ENCODE measurements at places on chromosomes 1 and 21.

DNA sequence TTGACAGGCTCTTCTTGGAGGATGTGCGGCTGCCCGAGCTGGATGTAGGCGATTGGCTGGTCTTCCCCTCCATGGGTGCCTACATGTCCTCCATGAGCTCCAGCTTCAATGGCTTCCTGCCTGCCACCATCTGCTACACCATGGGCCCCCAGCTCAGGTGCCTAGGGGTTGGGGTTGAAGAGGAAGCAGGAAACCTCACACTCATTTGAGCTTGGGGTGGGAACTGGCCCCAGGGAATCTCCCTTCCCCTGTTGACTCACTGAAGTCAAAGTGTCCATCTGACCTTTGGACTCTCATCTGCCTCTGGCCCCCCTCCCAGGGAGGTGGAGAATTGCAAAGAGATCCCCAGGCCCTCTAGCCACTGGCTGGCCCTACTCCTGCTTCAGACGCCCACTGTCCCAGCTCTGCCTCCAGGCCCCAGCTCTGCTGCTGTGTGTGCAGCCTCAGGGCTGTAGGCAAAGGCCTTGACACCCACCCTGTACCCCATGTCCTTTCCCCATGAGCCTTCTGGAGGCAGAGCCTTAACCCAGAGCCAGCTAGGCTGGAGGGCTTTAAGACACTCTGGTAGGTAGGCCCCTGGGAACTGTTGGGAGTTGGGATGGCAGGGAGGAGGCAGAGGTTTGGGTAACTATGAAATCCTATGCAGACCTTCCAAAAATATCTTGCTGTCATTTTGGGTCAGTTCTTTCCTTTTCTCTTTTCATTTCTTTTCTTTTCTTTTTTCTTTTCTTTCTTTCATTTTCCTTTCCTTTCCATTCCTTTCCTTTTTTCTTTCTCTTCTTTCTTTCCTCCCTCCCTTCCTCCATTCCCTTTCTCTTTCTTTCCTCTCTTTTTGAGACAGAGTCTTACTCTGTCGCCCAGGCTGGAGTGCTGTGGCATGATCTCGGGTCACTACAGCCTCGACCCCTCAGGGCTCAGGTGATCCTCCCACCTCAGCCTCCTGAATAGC lies 66.9 kb upstream of the TINAGL1 start:
- no peak for DNase-seq

DNA sequence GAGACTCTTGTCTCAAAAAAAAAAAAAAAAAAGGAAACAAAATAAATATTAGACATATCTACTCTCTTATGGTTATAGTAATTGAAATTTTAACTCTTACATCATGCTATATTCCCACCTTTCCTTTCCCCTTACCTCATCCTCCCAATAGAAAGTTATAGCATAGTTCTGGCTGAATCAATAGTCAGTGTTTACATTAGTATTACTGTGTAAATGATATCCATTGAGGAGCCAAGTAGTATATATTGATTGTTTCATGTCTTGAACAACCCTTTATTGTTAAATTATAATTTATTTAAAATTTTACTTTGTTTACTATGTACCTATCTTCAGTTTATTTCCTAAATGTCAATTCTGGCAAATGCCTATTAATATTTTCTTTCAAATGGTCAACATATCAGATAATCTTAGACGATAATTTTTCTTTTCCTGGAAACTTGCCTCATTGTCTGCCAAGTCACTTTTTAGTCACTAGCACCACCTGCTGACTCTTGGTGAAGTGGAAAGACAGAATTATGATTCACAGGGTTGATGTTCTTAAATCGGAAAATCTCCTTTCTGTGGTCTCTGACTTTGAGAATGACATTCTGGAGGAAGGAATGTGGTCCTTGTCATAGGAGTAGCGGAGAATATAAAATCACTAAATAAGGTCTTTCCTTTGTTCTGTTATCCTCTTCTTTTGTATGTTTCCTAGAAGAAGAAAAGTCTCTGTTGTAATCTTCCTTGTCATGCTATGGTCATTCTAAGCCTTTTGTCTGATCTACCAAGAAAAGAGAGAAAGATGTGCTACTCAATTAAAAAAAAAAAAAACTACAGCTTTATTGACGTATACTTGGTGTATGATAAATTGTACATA lies 8.6 kb downstream of the HJV start:
- DNase-seq, result peak; percentile 81

DNA sequence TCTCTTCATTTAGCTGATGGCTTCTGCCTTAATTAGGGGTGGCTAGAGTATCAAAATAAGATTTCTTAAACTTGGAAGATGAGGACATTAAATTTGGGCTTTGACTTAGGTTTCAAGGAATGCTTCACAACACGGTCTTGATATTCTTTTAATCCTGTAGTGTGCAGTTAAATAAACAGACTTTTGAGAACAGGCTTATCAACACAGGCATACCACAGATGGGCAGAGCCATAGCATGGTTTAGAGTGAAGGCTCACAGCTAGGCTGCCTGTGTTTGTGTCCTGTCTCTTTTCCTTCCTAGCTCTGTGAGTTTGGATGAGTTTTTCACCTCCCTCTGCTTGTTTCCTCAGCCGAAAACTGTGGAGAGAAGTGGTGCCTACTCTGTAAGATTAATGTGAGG lies 102.3 kb upstream of the IPO9 start:
- no peak for DNase-seq

DNA sequence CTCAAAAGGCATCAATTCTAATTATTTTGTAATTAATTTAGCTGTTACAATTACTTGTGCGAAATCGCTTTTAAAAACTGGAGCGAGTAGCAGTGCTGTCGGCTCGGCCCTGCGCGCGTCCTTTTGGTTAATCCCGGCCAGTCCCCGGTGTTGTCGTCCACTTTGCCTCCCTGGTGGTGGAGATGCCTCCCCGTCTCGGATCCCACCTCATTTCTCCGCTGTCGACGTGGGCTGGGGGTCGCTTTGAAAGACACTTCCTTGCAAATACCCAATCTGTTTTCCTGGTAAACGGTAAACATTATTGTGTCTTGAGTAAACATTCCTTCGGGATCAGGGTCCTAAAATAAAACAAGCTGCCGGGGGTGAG lies 3.7 kb downstream of the FOXD3 start:
- no peak for DNase-seq

GRCh38 chr1:111209622-111210021 lies 9.2 kb upstream of the DENND2D start:
- DNase-seq, result no peak

DNA sequence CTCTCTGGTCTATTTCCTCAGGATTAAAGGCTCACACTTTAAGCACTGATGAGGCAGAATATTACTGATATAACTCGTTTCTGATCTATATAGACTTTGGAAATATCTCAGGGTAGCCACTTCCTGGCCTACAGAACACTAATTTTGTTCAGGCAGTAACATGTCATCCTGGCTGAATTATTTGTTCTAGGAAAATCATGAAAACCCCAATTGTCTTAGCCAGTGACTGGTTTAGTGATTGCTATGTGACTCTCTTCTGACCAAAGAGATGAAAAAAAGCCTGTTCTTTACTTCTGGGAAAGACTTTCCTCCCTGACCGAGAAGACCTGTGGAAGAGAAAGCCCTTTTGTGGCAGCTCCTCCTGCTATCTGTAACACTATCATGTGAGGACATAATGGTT lies 453.7 kb downstream of the SETD4 start:
- DNase-seq, result no peak

DNA sequence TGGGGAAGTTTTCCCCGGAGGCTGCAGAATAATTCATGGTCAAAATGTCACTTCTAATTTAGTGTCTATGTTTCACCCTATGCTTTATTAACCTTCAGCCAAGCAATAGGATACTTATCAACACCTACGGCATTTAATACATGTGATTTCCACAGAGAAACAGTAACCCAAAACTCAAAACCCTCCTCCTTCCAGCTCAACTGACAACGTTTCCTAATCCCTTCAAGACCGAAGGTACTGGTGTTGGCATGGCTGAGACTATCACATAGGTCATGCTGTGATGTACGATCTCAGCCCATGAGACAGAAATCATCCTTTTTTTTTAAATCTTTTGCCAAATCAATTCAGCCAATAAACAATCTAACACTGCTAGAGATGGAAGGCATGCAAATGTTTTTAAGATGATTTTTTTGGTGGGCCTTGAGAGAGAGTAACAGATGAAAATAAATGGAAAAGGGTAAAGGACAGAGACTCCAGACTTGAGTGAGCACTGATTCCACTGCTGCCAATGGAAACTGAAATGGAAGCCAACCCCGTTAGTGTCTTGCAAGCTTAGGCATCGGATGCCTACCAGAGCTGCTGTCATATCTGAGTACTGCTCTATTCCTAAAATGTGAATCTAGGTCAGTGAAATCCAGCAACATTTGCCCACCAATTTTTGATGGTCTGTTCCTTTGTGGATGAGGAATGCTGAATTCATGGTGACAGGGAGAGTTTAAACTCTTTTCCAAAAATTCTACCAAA lies 63.4 kb upstream of the BCL10 start:
- DNase-seq, result no peak

GRCh38 chr1:46673749-46674182 lies 2.1 kb downstream of the TEX38 start:
- DNase-seq, result no peak

DNA sequence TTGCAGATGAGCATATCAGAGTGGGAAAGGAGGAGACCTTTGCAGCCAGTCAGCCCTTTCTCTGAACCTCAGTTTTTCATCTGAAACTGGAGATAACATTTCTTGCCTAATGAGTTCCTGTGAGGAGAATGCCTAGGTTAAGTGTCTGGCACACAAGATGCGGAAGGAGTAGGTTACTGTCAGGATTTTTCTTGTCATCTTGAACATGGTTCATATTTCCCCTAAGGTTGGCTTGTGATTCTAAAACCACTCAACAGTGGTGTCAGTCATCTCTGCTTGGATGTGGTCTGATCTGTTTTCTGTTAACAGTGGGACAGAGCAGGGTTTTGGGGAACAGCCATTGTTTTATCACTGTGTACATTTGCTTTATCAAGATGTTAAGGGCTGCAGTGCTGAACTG lies 70.6 kb downstream of the TGFB2 start:
- no peak for DNase-seq

DNA sequence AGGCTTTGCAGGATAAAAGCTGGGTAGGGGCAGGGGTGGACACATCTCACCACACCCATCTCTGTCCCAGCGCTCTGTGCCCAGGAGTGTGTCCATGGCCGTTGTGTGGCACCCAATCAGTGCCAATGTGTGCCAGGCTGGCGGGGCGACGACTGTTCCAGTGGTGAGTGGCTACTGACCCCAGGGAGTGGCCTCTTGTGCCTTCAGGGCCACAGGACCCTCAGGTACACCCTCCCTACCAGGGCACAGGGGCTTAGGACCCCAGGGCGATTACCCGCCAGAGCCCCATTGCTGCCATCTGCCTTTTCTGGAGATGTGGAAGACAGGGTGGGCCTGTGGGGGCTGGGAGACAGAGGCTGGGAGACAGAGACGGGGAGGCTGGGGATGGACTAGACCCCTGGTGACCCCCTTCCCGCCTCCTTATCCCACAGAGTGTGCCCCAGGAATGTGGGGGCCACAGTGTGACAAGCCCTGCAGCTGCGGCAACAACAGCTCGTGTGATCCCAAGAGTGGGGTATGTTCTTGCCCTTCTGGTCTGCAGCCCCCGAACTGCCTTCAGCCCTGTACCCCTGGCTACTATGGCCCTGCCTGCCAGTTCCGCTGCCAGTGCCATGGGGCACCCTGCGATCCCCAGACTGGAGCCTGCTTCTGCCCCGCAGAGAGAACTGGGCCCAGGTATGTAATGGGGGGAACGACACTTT lies 12.8 kb downstream of the PEAR1 start:
- no peak for DNase-seq

DNA sequence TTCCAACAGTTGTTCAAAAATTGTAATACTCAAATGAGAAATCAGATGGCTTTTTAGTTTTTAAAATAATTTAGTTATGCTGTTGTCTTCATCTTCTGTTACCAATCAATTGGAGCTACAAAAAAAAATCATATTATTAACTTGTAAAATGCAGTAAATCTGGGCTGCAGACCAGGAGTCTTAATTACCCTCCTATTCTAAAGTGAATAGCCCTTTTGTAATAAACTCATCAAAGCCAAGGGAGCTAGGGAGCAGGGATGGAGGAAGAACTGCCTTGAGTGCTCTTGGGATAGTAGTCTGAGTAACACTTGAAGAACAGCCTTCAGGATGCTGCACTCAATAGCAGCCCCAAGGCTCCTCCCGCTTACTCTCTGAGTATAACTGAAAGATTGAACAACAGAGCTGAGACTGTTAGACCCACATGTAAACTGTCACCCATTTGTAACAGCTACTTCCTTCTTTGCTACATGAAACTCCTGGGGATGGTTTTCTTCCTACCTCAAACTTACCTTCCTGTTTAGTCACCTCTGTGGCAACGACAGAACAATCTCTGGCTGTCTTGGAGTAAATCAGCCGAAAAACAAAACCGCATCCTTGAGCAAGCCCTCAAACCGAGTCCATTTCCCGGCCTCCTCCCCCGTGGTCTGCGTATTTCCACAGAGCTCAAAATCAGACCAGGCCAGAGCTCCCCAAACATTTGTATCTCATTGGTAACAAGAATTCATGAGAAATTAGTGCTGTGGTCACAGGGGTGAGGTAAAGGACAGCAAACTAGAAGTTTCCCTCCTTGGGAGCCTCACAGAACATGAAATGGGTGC lies 55.9 kb downstream of the CD58 start:
- peak; percentile 77 for DNase-seq

GRCh38 chr1:52402860-52403240 lies 1.4 kb downstream of the ORC1 start:
- DNase-seq, result no peak

GRCh38 chr1:36583980-36584782 lies 101.5 kb upstream of the CSF3R start:
- DNase-seq, result no peak

GRCh38 chr1:192539297-192540092 lies 36.1 kb upstream of the RGS1 start:
- no peak for DNase-seq
